ENCODE measurements at places on chromosomes 4 and X. TPM values are rescaled to one million over a fixed set of nuclear protein-coding genes. Genes with fewer than 3 reads are reported as not detected.

The CYLC1 gene
- 0.10 TPM for total RNA-seq

The FANCB gene
- 12.8 TPM for total RNA-seq

The NPY1R gene
- 12.2 TPM for total RNA-seq

The TMEM156 gene
- 0.72 TPM for total RNA-seq

The FNIP2 gene
- total RNA-seq, result 59.2 TPM

The JCHAIN gene
- total RNA-seq, result 1.7 TPM

The ERVMER34-1 gene
- 0.79 TPM for total RNA-seq

The SLC10A3 gene
- total RNA-seq, result 4.9 TPM

The NRK gene
- total RNA-seq, result 1.9 TPM

The LRCH2 gene
- total RNA-seq, result 20.4 TPM

The COL25A1 gene
- 33.6 TPM for total RNA-seq

The LAMP2 gene
- total RNA-seq, result 155 TPM

The MAGED4B gene
- 104 TPM for total RNA-seq

The H2BW2 gene
- total RNA-seq, result not detected

The CNKSR2 gene
- 14.3 TPM for total RNA-seq

The RNF113A gene
- 8.8 TPM for total RNA-seq

The DMP1 gene
- total RNA-seq, result 4.3 TPM

The STATH gene
- not detected for total RNA-seq

The TLR6 gene
- total RNA-seq, result 2.9 TPM

The CTAG1B gene
- not detected for total RNA-seq

The GLRB gene
- 20.8 TPM for total RNA-seq

The CSN1S1 gene
- total RNA-seq, result not detected

The PRDM8 gene
- 10.0 TPM for total RNA-seq

The ERAS gene
- not detected for total RNA-seq

The FAM133A gene
- 3.4 TPM for total RNA-seq

Measured in spinal cord (tissue), 10 donors.